ENCODE measurements at places on chromosomes 1 and 21. TPM values are rescaled to one million over a fixed set of nuclear protein-coding genes. Genes with fewer than 3 reads are reported as not detected.

DNA sequence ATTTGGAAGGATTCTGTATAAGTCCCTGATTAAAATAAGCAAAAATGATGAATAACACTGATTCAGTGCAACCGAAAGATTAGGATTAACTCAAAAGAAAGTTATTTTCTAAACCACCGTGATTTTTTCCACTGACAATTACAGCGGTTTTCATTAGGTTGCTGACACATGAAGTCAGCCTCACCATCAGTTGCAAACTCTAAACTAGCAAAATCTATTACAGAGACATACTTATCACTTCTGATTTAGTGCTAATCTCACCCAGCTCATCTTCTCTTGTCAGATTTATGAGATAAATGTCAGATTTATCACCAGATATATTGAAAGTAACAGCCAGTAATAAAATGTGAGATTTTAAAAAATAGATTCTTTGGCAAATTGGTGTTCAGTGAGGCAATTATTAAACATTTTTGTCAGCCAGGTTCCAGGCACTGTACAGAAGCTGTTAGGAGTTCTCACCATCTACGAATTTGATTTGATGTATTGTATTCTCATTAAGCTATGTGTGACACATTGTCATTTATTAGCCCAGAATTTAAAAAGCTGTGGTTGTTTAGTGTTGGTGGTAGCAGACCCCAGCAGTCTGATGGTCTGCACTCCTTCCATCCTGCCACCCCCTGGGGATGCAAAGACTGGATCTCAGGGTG lies 37.3 kb upstream of the LGALS8 start:
- no peak for DNase-seq

DNA sequence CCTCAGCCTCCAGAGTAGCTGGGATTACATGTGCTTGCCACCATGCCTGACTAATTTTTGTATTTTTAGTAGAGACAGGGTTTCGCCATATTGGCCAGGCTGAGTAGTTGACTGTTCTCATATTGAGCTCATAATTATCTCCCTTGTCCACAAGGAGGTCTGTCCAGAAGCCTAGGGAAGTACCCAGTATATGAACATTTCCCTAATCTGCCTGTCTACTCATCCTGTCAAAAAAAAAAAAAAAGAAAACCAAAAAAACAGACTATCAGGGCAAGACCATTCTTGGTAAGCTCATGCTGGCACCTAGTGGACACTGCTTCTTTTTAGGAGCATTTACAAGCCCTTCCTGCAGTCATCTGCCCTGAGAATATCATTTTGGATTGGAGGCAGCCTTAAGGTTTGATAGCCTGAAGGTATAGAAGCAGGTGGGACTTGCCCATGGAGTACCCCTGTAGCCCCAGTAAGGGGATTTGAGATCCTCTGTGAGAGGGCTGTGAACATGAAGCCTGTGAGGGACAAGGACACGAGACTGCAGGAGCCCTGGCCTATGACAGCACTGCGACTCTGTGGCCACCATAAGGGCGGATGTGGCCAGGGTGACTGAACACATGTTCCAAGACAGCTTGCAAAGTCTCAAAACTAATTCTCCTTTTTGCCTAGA lies 10.8 kb upstream of the DUSP12 start:
- no peak for DNase-seq

GRCh38 chr1:21205416-21205815 lies 28.7 kb upstream of the EIF4G3 start:
- DNase-seq: no peak

GRCh38 chr1:220772846-220773245 lies 13.9 kb upstream of the MTARC1 start:
- no peak for DNase-seq

- DNase-seq: no peak
Observed at GRCh38 chr1:95994643-95995042, 726.9 kb upstream of the PTBP2 start.

GRCh38 chr1:222299524-222299923 lies 248.4 kb downstream of the HHIPL2 start:
- no peak for DNase-seq

GRCh38 chr1:112911506-112912220 lies 44.3 kb downstream of the SLC16A1 start:
- no peak for DNase-seq

GRCh38 chr21:44000360-44000759 lies 11.7 kb upstream of the TRAPPC10 start:
- DNase-seq: no peak

DNA sequence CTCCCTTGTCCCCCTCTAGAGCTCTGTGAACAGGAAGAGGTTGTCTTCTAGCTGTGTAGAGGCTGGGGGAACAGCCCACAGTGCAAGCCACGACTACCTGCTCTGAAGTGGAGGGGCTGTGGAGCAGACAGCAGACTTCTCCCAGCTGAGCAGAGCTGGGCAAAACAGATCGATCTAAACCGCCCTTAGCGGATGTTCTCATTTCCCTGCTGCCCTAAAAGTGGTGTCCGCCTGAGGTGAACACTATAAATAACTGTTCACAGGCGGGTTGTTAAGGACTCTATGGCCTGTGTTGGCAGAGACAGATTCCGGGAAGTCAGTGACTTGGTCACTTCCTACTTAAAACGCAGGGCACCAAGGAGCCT lies 203.2 kb downstream of the RHOU start:
- DNase-seq: peak; percentile 43

DNA sequence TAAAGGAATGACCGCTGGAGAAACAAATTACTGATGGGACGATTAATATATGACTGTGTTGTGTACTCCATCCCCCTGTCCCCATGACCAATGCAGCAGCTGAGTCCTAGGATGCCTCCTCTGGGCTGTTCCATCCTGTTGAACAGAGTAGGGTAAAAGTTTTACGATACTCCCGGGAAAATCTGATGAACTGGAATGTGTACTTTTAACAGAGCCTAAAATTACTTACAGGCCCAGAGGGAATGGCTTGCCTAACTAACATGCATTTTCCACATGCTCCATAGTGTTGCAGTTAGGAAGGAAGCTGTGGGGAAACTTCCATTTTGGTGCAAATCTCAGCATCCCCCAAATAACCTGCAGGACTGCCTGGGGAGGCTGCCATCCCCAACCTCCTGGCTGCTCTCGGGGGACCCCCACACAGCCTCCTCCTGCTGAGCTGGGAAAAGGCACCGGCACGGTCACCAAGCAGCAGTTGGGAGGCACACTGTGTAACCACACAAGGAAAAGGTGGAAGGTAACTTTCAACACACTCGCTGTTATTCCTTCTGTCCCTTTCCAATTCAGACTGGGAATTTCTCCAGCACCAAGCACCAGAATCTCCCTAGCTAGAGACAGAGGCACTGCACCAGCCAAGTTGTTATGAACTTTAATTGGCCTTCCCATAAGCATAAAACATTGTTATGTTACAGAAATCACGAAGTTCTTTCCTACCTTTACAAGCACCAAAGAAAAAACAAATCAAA lies 97.2 kb downstream of the BCAR3 start:
- DNase-seq: no peak

GRCh38 chr21:44846485-44847260 lies 26.8 kb downstream of the PTTG1IP start:
- DNase-seq: peak; percentile 46

DNA sequence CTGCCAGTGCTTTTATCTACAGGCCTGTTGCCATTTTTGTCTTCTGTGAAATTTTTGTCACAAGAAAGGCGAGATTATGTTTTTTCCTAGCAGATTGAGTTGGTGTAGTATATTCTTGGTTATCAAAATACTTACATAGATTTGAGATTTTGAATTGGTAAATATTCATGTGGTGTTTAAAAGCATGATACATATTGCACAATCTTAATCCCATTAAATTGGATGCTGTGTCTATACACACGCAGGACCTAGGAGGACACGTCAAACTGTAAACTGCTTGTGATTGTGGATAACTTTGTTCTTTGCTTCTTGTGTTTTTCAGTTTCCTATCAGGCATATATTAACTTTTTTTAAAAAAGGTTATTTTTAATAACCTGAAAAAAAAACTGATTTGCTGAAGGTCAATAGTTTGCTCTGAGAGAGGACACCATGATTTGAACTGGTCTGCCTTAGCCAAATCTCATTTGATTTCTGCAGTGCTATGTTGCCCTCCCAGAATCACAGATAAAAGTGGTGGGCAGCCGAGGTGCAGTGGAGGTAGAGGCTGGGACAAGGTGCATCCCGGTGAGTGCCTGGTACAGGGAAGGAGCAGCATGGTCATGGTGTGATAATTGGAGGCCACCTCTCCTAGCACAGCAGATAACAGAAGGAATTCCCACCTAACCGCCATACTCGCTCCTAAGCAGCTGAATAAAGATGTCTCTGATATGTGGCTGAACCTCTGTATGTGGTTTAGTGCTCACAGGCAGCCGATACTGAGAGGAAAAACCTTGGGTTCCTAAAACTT lies 76.7 kb downstream of the LRRC8D start:
- no peak for DNase-seq

DNA sequence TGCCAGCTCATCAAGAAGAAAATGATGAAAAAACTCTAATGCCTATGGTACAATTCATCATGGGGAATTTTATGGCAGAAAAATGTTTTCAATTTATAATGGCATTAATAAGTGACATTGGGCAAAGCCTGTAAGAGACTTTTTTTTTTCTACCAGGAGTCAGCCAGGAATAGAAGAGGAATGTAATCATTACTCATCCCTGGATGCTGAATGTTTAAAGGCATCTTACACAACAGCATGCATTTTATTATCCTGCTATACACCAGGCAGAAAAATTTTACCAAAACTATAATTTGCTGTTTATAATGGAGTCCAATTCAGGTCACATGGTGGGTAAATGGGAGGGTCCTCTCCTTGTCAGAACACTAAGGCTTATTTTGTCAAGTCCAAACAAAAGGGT lies 189.9 kb upstream of the BEND5 start:
- DNase-seq: no peak

- no peak for DNase-seq
Observed at GRCh38 chr1:156841295-156841855, 17.5 kb downstream of the INSRR start.

DNA sequence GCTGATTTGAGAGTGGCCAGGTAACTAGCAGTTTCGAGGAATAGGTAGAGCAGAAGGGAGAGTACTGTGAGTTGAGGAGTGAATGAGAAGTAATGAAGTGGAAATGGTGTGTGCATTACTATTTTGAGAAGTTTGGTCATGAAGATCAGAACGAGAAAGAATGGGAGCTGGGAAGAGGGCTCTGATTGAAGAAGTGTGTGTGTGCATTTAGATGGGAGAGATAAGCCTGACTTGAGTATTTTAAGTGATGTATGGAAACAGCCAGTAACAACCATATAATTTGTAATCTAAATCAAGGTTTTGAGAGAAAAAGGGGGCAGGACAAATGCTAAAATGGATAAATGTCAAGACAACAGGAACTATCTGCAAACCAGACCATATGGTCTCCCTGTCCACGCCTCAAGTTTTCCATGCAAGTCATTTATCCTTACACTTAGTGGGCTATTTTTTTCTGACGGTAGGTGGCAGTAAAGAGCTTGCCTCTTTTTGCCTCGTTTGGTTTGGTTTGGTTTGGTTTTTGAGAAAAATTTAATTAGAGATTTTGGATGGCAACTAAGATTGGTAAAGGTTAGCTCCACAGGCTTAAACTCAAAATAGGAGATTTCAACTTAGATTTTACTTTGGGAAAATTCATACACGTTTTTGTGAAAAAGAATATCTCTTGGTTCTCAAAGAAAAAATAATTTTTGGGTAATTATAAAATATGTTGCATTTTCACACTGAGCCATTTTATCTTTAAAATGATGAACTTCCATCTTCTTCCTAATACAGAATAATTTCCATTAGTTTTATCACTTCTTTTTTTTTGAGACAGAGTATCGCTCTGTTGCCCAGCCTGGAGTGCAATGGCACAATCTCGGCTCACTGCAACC lies 9.5 kb upstream of the B3GALNT2 start:
- no peak for DNase-seq

DNA sequence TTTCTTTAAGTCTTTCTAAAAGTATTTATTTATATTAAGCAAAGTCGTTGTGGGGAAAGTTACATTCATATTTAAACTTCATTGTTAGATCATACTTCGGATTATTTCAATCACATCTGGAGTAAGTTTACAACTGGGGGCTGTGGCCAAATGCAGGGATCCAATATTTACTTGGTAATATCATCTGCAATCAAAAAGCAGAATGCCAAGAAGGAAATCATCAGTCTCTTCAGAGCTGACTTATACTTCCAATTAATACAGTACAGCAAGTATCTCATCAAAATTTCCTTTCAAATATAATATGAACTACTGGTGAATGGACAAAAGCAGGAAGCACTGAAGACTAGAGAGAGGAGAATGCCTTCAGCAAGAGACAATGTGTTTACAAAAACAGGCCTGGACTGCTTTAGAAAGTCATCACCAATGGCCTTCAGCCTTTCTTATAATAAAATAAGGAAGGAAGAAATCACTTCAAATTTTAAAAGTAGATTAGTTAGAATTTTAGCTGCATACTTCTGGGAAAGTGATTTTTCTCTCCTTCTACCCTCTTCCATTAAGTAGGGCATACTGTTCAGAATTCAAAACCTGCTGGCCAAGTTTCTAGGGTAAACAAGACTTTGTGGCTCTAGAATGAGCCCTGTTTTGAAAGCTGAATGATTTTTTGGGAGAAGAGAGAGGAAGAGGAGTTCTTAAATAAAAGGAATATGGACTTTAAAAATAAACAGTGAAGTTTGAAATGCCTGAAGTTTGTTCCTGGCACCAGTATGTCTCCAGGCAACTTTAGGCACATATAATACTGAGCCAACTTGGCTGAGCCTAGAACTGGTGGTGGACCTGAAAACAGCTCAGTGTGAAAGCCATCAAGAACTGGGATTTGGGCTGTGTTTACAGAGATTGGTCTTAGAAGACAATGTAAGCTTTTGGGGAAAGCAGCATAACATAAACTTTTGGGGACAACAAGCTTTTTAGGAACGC lies 22.2 kb upstream of the MYOC start:
- DNase-seq: peak; percentile 15

DNA sequence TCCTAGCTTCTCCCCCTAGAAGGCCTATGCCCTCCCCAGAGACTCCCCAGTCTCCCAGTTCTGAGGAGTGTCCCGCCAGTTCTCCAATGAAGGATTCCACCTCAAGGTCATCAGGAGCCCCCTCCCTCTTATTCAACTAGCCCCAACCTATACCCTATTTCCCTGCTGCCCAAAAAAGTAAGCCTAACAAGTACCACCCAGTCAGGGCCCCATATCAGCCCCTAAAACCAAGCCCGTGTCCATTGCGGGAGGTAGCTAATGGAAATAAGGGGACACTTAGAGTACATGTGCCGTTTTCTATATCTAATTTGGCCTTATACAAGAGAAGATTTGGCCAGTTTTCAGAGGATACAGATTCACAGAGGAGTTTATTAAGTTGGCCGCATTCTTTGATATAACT lies 416.2 kb downstream of the MATN1 start:
- DNase-seq: no peak

The HOOK1 gene
- polyA plus RNA-seq: 6.0 TPM

The RGS13 gene
- polyA plus RNA-seq: 0.53 TPM

The SGIP1 gene
- 3.9 TPM for polyA plus RNA-seq

The CFAP126 gene
- polyA plus RNA-seq: 23.9 TPM

The PIK3C2B gene
- 13.2 TPM for polyA plus RNA-seq

The NBPF6 gene
- polyA plus RNA-seq: not detected

The TLR5 gene
- polyA plus RNA-seq: 3.0 TPM

The REN gene
- polyA plus RNA-seq: 0.75 TPM
